ENCODE measurements at places on chromosomes 13 and 19. TPM values are rescaled to one million over a fixed set of nuclear protein-coding genes. Genes with fewer than 3 reads are reported as not detected.

Gene SKA3
- 65.9 TPM for total RNA-seq

Gene ZNF283
- total RNA-seq: 8.7 TPM

Gene ZNF486
- 38.9 TPM for total RNA-seq

Gene SIGLEC9
- not detected for total RNA-seq

Gene ZNF560
- 0.31 TPM for total RNA-seq

Gene FCAR
- total RNA-seq: not detected

Gene TUBA3C
- total RNA-seq: not detected

Gene ATP4B
- not detected for total RNA-seq

Gene CACNG8
- total RNA-seq: 3.9 TPM

Gene PEG3
- total RNA-seq: not detected

Gene CYP2A6
- not detected for total RNA-seq

Gene S1PR4
- total RNA-seq: 0.24 TPM

Gene MEGF8
- total RNA-seq: 40.5 TPM

Gene APOE
- total RNA-seq: 1,438 TPM

Gene IGFL1
- total RNA-seq: not detected

Gene FXYD7
- 15.9 TPM for total RNA-seq

Gene RNF225
- total RNA-seq: 0.87 TPM

Gene WDR88
- total RNA-seq: not detected

Gene DCLK1
- 62.8 TPM for total RNA-seq

Gene ARHGAP45
- 56.0 TPM for total RNA-seq

Gene MYH14
- 25.5 TPM for total RNA-seq

Gene ABCA7
- total RNA-seq: 18.1 TPM

Gene CGB8
- not detected for total RNA-seq

Gene MRPL4
- total RNA-seq: 152 TPM

Gene ZNF584
- total RNA-seq: 9.1 TPM

Gene CYP4F12
- not detected for total RNA-seq

Gene SMAD9
- 1.3 TPM for total RNA-seq

Gene SF3A2
- 128 TPM for total RNA-seq

Gene C1QTNF9
- total RNA-seq: not detected

Gene SIGLEC5
- not detected for total RNA-seq

Gene MRPS31
- total RNA-seq: 26.1 TPM

Gene FKRP
- 25.5 TPM for total RNA-seq

Gene ACP7
- total RNA-seq: 0.97 TPM

Gene FLT3
- 0.66 TPM for total RNA-seq

Gene PCDH9
- total RNA-seq: 0.31 TPM

Gene TPTE2
- not detected for total RNA-seq

Data from GM23338 (cell line).